ENCODE measurements at places on chromosomes 6 and 20. TPM values are rescaled to one million over a fixed set of nuclear protein-coding genes. Genes with fewer than 3 reads are reported as not detected.

The MYB gene
- 2.9 TPM for total RNA-seq

The ADRM1 gene
- 41.2 TPM for total RNA-seq

The HLA-DQB1 gene
- total RNA-seq: 0.41 TPM

The CLPSL1 gene
- total RNA-seq: not detected

The PTCRA gene
- not detected for total RNA-seq

The TRMT6 gene
- 7.3 TPM for total RNA-seq

The RSPH3 gene
- 6.9 TPM for total RNA-seq

The BFSP1 gene
- 0.41 TPM for total RNA-seq

The KCNK5 gene
- under 0.01 TPM for total RNA-seq

The HLA-G gene
- not detected for total RNA-seq

The KCNB1 gene
- 5.7 TPM for total RNA-seq

The SIRPA gene
- total RNA-seq: 6.1 TPM

The MTFR2 gene
- 0.41 TPM for total RNA-seq

The PHF20 gene
- 53.8 TPM for total RNA-seq

The HLA-DQA1 gene
- not detected for total RNA-seq

The BPIFB2 gene
- total RNA-seq: not detected

DNA sequence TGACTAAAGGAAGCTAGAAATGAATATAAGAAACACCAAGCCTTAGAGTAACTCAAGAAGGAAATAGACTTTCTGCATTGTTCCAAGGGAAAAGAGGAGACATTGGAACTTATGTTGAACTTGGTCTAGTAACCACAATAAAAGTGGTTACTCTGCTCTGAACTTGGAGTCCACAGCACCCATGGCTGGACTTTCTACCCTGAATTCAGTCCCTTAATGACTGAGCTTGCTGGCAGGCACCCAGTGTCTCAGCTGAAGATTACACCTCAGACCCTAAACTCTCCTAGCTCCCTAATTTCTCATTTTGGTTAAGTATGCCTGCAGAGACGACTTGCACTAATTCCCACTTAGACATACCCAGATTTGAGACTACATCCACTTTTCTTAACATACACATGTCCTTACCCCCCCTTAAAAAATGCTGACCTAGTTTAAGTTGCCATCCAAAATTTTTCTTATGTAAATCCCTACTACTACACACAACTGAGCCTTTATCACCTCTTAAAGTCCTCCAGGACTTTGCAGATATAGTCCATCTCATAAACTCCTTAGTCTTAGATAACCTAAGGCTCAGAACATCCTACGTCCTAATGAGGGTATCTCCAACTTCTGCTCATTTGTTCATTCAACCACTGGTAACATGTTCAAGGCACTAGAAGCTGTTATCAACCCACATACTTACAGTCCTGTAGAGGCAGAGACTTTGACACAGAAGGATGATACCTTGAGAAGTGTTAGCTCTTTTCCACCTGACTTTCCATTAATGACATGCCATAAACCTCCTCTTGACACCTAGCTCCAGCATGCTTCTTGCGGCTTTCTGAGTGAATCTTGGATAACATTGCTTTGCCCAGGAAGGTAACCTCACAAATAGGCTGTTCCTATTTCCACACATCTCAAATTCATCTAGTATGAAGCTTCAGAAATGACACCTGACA lies 129.8 kb downstream of the ALDH8A1 start:
- DNase-seq: no peak

GRCh38 chr6:130158056-130158455 lies 64.7 kb downstream of the SAMD3 start:
- no peak for DNase-seq

DNA sequence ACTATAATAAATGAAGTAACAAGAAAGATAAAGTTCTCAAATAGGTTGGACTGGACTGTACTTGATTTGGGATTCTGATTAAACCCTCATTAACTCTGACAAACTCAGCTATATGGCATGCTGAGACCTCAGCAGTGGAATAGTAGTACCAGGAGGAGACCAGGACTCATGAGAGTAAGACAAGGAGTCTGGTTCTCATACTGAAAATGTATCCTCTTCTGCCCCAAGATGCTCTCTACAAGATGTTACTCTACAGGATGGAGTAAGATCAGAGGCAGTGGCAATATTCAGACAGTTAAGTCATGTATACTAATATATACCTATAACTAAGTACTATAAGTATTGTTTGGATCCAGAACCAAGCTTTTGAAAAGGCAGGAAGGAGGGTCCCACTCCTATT lies 31.9 kb upstream of the SYNCRIP start:
- DNase-seq: no peak

DNA sequence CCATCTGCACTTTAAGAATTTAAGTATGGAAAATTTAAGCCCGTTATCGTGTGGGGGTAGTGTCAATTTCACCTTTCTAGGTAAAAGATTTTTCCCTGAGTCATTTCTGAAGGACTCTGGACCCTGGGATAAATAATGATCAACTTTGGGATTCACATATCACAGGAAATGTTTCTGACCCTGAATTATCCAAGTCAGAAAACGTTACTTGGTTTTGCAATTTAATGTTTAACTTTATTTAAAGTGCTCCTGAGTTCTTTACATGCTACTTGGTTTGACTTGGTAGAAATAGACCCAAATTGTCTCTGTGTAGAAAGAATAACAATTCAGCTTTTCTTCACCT lies 1.5 kb upstream of the SLC17A3 start:
- DNase-seq: no peak

DNA sequence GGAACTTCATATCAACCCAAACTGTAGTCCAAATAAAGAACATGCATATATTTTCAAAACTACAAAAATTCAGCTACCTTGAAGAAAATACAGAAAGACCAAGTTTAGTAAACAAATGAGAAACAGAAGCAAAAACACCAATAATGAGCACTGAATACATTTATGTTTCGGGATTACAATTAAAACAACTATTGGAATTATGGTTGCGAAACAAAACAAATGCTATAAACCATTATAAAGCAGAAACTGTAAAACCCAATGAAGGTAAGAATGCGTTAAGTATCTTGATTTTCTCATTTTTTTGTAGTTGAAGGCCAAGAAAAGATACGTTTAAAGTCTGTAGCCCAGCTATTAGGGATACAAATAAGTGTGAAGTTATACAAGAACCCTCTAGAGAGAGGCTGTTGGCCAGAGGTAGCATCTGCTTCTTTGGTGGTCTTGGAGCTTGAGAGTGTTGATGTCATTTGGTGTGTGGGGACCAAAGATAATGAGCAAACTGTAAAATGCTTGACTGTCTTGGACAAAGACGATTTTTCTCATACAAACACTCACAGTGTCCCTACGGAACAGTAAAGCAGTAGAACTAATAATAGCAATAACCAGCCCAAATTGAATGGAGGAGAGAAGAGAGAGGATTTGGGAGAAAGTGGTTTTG lies 111.5 kb downstream of the PRND start:
- no peak for DNase-seq

DNA sequence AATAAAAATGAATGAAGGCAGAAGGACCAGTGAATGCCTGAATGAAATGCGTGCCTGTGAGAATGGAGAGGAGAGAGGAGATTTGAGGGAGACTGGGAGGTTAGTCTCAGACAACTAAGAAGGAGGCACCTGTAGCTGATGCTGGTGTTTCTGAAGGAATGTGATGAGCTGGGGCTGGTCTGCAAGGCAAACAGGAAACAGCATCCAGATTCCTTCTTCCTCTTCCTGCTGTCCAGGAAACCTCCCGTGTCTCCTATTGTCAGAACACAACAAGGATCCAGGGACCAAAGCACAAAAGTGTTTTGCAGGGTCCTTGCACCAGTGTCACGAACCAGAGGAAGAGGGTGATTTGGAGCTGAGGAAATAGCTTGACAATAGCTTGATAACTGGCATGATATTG lies 50.4 kb upstream of the TAB2 start:
- DNase-seq: no peak

GRCh38 chr20:39630215-39630908 lies 668.2 kb downstream of the DHX35 start:
- DNase-seq: no peak

GRCh38 chr6:122753000-122753687 lies 26.4 kb upstream of the FABP7 start:
- DNase-seq: no peak

DNA sequence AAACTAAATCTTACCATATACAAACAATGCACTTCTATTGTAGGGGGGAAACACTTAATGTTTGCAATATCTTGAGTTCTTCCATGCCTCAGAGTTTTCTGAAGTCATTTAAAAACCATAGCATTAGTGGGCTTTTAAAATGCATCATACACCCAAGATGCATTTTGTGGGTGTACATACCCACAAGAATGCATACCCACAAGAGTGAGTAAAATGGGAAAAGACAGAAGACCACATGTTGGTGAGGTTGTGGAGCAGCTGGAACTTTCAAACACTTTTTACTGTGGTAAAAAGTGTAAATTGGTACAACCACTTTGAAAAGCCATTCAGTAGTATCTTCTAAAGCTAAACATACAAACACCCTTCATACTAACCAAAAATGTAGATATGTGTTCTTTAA lies 57.5 kb downstream of the CYB5R4 start:
- no peak for DNase-seq

DNA sequence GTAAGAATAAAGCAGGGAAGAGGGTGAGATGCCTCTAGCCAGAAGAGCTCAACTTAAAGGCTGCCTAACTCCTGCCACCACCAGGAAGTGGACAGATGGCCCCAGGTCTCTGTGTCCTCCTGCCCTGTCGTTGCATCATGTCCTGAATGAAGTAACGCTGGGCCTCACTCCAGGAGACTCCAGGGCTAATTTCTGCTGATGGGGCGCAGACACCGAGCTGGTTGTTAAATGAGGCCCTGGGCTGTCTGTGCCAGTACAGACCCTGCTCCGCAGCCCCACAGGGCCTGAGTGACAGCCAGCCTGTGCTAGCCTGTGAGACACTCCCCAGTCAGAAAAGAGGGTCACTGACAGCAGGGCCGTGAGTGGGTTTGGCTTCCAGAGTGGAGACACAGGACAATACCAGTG lies 6.5 kb downstream of the IP6K3 start:
- DNase-seq: no peak

GRCh38 chr6:89350281-89350966 lies 2.1 kb downstream of the UBE2J1 start:
- no peak for DNase-seq

- DNase-seq: no peak
These were observed 757.1 kb upstream of the SLC35B3 start for GRCh38 chr6:9192405-9192909.

DNA sequence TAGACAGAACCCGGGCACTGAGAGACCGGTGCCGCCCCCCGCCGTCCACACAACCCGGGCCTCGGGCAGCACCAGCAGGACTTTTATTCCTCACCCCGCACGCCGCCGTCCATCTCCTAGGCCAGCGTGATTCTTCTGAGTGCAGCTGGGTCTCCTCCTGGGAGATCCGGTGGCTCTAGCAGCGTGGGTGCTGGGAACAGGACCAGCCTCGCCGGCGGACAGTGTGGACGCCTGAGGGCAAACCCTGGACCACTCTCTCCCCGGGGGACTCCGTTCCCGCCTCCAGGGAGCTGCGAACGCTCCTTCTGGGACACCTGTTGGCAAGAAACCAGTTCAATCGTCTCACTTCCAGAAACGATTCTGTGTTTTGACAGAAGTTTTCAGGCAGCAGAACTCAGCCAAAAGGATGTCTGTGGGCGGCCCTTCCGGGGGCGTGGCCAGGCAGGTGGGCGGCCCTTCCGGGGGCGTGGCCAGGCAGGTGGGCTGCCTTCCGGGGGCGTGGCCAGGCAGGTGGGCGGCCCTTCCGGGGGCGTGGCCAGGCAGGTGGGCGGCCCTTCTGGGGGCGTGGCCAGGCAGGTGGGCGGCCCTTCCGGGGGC lies 130.7 kb downstream of the DLL1 start:
- no peak for DNase-seq

DNA sequence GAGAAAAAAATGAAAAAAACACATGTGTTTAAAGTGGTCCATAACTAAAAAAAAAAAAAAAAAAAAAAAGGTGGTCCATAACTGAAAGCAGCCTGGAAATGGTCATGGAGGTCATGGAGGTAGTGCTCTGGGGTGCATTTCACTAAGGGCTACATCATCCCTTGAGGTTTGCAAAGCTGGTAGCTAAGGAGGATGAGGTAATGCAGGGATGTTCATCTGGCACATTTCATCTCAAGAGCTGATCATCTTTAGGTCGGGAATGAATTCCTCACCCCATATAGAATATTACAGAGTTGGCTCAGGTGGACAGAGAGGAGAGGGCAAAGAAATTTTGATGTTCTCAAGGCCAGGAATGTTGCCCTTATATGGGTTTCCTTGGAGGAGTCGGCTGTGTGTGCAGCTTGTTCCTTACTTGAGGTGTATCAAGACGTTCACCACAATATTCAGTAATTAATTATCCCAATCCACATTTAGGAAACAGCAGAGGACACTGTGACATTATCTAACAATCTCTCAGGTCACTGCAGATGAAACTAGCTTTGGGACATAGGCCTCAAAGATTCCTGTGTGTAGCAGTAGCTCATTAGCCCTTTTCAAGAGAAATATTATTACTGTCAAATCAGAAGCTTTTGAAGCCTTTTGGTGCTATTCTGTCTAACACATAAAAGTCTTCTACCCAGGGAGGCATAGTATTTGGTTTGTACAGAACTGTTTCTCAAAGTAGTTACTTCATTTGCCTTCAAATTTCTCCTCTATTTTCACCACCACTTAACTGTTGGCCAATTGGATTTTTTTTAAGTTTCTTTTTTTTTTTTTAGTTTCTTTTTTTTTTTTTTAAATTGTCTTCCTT lies 46.8 kb downstream of the CYP24A1 start:
- DNase-seq: no peak

DNA sequence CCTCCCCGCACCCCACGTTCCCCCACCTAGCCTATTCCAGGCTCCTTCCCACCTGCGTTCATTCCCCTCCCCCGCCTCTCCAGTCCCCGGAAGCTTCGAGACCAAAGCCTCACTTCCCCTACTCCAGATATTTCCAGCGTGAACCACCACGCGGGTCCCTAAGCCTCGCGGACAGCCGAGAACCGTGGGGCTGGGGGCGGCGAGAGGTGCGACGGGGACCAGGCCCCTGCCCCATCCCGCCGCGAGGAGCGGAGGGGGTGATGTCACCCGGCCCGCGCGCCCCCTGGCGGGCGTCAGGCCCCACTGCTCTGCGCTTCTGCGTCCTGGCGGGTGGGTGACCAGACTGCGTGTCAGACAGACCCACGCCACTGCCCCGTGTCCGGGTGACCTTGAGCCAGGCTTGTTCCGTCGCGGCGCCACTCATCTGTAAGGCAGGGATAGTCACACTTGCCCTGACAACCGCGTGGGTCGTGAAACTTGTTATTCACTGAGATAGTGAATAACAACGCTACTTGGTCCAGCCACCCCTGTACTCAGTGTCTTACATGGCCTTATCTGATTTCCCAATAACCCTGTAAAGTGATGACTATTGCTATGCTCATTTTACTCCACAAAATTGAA lies 9.0 kb upstream of the HSP90AB1 start:
- peak; percentile 72 for DNase-seq

- peak; percentile 45 for DNase-seq
These were observed 577 bp upstream of the SLC24A3 start for GRCh38 chr20:19211661-19212468.

GRCh38 chr20:15916623-15917022 lies 656.6 kb downstream of the KIF16B start:
- no peak for DNase-seq

- DNase-seq: no peak
These were observed 27.0 kb downstream of the SNAI1 start for GRCh38 chr20:50009521-50010454.
